HFFc6 (cell line): ENCODE measurements at places on chromosomes 4 and X. TPM values are rescaled to one million over a fixed set of nuclear protein-coding genes. Genes with fewer than 3 reads are reported as not detected.

DNA sequence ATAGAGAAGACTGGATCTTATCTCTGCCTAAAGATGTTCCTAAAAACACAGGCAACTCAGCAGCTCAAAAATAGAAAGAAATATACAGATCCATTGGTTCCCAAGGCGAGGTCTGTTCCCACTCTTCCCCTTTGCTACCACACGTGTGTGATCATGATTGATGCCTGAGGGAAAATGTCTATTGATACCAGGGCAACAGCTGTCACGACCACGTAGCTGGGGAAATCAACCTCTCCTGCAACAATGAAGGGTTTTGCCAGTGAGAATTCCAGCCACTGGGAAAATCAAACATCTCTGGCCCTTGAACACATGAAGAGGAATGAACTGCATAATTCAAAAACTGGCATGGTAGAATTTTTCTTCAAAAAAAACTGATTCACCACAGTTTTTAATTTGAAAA, 131.0 kb upstream of the MAP3K15 start:
- DNase-seq, result no peak

DNA sequence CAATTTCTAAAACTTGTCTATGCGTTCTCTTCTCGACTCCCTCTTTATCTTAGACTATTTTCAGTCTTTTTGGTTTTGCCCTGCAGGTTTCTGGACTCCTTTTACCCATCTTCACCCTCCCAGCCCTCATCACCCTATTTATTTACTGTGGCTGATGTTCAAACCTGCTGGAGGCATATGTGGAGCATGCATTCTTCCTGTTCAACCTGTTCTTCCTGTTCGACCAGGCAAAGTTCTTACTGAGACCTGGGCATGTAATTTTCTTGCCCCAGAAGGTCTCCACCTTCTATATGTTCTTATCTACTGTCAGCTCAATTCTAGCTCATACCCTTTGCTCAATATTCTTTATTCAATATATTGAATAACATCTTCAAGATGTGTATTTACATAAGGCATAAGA, 69.4 kb upstream of the AGA start:
- DNase-seq, result no peak

GRCh38 chrX:20252381-20253231, 14.1 kb downstream of the RPS6KA3 start:
- DNase-seq, result no peak

DNA sequence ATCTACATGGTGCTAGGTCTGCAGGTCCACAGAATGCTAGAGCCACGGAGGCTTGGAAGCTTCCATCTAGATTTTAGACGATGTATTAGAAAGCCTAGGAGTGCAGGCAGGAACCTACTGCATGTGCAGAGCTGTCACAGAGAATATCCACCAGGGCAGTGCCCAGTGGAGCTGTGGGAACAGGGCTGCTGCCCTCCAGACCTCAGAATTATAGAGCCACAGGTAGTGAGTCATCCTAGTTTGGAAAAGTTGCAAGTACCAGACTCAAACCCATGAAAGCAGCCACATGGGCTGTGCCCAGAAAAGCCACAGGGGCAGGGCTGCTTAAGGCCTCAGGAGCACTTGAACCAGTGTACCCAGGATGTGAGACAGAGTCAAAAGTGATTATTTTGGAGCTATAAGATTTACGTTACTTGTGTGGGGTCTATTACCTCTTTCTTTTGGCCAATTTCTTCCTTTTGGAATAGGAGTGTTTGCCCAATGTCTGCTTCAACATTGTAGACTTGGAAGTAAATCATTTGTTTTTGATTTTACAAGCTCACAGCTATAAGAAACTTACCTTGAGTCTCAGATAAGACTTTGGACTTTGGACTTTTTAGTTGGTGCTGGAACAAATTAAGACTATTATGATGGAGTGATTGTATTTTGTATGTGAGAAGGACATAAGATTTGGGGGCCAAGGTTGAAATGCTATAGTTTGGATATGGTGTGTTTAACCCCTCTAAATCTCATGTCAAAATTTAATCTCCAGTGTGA, 143.5 kb upstream of the CHRDL1 start:
- no peak for DNase-seq

GRCh38 chr4:167234316-167234881, at the start of gene SPOCK3:
SPOCK3 (minus strand) TSS chr4:167234494.
- no peak for DNase-seq

- DNase-seq, result no peak
Measured at GRCh38 chrX:3962511-3963311, 249.3 kb upstream of the PRKX start.

Gene CDX4
- not detected in 3 replicates for total RNA-seq

Gene CAMK2D
- total RNA-seq, result 89.4 to 102 TPM (median 102 TPM) in 3 replicates

Gene FOXP3
- 0.18 TPM in 1 of 3 replicates, not detected in the others for total RNA-seq

Gene XAGE1A
- total RNA-seq, result not detected in 3 replicates
